ENCODE measurements at places on chromosomes 16 and 17. TPM values are rescaled to one million over a fixed set of nuclear protein-coding genes. Genes with fewer than 3 reads are reported as not detected.

The XYLT1 gene
- total RNA-seq: 31.0 TPM

The C16orf86 gene
- 1.3 TPM for total RNA-seq

The TNFRSF13B gene
- total RNA-seq: not detected

The GAS2L2 gene
- not detected for total RNA-seq

DNA sequence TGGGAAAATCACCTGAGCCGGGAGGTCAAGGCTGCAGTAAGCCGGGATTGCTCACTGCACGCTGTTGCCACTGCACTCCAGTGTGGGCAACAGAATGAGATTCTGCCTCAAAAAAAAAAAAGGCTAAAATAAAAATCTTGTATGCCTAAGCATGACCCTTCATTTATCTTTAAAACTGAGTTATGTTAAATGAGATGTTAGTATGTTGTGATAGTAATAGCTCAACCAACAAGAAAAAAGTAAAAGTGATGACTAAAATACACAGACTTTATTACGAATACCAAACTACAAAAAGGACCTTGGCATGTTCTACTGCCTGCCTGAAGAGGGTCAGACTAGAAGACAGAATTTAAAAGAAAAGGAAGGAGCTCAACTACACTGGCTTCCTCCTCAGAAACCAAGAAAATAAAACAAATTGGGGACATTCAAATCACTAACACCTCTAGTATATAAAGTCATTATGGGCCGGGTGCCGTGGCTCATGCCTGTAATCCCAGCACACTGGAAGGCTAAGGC lies 4.4 kb downstream of the SMURF2 start:
- H3K27me3 ChIP-seq: peaks cover 2% of the 10 kb centered on the region
- peaks cover 55% of the 10 kb centered on the region for H3K36me3 ChIP-seq
- H3K4me3 ChIP-seq: peak overlapping the region; percentile 100
- peak overlapping the region; percentile 66 for H3K27ac ChIP-seq
- H3K4me1 ChIP-seq: peaks cover 53% of the 10 kb centered on the region

GRCh38 chr16:72410492-72410891 lies 238.5 kb upstream of the PMFBP1 start:
- peaks cover 7% of the 10 kb centered on the region for H3K4me1 ChIP-seq
- DNase-seq: no peak
- no peak overlapping the region for H3K27ac ChIP-seq
- peaks cover 11% of the 10 kb centered on the region for H3K36me3 ChIP-seq

GRCh38 chr16:391885-392335 lies 5.1 kb upstream of the NME4 start:
- H3K36me3 ChIP-seq: no peaks in the 10 kb centered on the region
- peak overlapping the region; percentile 33 for H3K27ac ChIP-seq
- no peak overlapping the region for H3K4me3 ChIP-seq
- DNase-seq: peak; percentile 87
- H3K4me1 ChIP-seq: peaks cover 20% of the 10 kb centered on the region

GRCh38 chr16:85037050-85037410 lies 9.4 kb downstream of the KIAA0513 start:
- H3K27ac ChIP-seq: peak overlapping the region; percentile 80
- H3K4me3 ChIP-seq: no peak overlapping the region
- DNase-seq: peak; percentile 72

DNA sequence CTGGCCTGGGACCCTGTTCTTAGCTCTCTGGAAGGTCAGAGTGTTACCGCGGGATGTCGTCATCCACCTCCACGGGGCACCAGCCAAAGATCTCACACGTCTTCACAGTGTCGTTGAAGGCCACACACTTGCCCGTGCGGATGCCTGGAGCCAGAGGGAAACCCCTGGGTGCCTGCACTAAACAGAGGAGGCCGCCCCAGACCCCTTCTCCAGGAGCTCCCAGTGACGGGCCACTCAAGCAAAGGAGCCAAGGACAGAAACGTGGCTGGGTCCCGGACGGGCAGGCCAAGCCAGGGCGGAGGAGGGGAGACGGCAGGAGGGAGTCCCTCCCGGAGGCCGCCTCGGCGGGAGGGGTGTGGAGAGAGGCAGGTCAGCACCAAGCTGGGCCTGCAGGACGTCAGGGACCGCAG lies 11.0 kb upstream of the CAMKK1 start:
- no peak for DNase-seq
- H3K36me3 ChIP-seq: no peaks in the 10 kb centered on the region
- H3K4me1 ChIP-seq: no peaks in the 10 kb centered on the region
- H3K27ac ChIP-seq: no peak overlapping the region

DNA sequence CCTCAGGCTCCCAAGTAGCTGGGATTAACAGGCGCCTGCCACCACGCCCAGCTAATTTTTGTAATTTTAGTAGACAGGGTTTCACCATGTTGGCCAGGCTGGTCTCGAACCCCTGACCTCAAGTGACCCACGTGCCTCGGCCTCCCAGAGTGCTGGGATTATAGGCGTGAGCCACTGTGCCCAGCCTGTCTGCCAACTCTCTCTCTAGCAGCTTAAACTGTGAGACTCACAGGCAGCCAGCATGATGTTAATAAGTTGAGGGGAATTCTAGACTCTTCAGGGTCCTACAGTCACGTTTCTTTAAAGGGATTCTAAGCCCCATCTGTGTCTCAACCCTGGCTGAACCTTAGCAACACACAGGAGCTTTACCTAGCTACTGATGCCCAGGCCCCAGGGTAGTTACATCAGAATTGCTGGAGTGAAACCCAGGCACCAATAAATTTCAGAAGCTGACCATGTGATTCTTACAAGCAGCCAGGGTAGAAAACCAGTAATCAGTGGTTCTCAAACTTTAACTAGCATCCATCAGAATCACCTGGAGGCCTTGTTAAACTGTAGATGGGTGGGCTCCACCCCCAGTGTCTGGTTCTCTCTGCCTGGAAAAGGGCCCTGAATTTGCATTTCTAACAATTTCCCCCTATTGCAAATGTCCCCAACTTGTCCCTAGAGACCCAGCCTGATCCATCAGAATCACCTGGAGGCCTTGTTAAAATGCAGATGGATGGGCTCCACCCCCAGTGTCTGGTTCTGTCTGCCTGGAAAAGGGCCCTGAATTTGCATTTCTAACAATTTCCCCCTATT lies 30.7 kb downstream of the GPRC5B start:
- H3K27ac ChIP-seq: no peak overlapping the region
- peaks cover 13% of the 10 kb centered on the region for H3K27me3 ChIP-seq
- no peak for DNase-seq
- H3K4me1 ChIP-seq: no peaks in the 10 kb centered on the region
- no peak overlapping the region for H3K4me3 ChIP-seq
